ENCODE measurements at places on chromosomes 2 and 18. TPM values are rescaled to one million over a fixed set of nuclear protein-coding genes. Genes with fewer than 3 reads are reported as not detected.

DNA sequence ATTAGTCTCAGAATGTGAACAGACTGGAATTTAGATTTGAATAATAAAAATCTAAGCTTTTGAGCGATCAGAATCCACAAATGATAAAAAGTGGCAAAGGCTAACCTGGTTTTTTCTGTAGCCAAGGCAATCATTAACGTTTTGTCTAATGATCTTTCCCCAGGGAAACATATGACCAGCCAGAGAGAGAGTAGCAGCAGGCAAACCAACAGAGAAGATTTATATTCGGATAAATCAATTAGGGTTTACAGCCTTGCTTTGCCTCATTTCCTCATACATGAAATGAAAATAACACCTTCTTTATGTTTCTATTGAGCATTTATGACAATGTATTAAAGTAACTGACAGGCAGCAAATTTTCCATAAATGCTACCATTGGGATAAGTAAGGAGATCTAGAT lies 14.5 kb downstream of the TIA1 start:
- DNase-seq = no peak

DNA sequence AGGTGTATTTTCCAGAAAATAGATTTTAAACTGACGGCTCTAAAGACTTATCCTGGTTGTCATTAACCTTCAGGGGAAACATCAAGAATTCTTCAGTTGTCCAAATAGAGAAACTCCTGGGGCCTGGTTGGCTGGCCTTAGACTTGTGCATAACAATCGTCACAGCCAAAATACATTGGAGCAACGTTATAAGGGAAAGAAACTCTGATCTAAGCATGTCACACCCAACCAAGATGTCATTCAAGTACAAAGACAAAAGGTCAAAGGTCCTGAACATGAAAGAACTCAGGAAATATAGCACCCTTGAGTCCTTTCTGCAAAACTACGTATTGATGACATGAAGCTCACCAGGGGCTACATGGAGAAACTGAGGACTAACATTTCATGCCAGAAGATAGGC lies 23.8 kb upstream of the APCDD1 start:
- DNase-seq = no peak

- DNase-seq = no peak
These were observed 110.7 kb upstream of the PTPRM start for GRCh38 chr18:7456376-7456775.

Gene SCG2
- 0.48 TPM for total RNA-seq

Gene UGT1A3
- total RNA-seq = 67.1 TPM

DNA sequence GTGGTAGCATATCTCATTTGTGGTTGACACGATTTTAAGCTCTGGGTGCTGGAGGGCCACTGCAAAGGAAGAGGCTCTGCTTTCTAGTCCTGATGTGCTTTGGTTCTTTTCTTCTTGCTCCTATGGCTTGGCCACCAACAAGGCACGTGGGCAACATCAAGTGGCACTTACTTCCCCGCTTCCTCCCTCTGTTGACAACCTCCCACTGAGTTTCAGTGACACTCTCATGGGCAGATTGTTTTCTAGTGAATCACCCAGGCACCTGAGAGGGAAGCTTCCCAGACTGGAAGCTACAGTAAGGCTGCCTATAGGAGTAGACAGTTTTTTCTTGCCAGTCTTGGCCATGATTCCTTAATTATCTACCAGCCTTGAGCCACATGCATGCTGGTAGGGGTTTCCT lies 89.0 kb downstream of the NBAS start:
- DNase-seq = no peak

DNA sequence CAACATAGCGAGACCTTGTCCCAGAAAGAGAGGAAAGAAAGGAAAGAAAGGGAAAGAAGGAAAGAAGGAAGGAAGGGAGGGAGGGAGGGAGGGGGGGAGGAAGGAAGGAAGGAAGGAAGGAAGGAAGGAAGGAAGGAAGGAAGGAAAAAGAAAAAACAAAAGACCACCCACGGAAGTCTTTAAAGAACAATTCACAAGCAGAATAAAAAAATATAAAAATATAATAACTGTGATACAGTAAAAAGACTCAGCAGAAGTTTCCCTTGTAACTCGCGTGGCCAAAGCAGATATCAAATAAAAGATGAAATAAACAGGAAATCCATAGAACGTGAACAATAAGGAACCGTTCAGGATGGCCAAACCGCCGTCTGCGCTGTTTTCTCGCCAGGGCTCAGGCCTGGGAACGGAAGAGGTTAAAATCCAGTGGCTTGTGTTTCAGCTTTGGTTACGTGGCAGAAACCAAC lies 1.2 kb upstream of the SLC1A4 start:
- no peak for DNase-seq
